Fibroblast of skin of back (primary cell): ENCODE measurements at places on chromosomes 12 and 14.

GRCh38 chr14:78605897-78606500 is 435.8 kb downstream of the NRXN3 start:
- DNase-seq: peak; percentile 96

GRCh38 chr14:60965402-60965801 is 15.5 kb downstream of the TRMT5 start:
- peak; percentile 70 for DNase-seq

DNA sequence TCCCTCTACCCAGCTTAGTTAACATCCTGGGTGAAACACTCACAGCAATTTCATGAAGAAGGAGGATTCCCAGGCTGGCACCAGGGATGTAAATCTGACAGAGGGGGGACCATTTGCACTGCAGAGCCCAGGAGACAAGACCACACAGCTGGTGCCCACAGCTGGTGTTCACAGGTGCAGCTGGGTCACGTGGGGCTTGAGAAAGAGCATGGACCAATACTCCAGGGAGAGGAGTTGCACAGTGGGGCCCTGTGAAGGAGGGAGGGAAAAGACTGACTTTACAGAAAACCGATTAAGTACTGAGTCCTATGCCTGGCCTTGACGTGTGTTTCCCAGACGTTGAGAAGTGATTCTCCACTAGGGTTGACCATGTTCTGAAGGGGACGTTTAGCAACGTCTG is 1316.7 kb upstream of the TMEM132C start:
- no peak for DNase-seq

DNA sequence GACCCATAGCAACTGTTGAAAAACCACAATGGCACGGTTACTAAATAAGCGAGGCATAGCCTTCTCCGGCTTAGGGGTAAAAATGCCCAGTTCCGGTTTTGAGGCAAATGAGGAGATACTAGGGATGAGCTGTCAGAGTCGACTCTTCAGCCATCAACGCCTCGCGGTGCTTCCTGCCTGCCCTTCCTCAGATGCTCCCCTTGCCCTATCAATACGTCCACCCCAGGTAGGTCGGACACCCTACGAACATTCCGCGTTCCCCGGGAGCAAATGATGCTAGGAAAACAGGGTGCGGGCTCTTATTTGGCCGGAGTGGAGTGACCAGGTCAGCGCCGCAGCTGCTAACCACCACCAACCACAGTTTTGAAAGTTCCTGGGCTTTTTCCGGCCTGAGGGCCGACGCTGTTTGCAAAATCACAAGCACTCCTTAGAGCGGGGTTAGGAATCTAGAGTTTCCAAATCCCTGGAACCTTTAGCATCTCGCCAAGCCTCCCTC is 1.2 kb downstream of the SRSF9 start:
- peak; percentile 31 for DNase-seq

DNA sequence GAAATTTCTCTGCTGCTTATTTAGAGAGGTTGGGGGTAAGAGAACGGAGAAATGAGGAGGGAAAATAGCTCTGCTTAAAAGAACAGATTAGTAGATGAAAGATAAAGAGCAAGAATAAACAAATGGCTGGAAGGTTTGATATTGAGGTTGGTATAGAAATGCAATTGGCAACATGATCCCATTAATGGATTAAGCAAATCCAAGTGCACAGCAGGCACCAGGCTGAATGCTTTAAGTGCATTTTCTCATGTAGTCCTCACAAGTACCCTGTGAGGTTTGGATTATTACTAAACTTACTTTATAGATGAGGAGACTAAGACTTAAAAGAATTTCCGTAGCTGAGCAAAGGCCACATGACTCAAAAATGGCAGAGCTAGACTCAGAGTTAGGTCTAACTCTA is 76.9 kb upstream of the ATF1 start:
- no peak for DNase-seq

DNA sequence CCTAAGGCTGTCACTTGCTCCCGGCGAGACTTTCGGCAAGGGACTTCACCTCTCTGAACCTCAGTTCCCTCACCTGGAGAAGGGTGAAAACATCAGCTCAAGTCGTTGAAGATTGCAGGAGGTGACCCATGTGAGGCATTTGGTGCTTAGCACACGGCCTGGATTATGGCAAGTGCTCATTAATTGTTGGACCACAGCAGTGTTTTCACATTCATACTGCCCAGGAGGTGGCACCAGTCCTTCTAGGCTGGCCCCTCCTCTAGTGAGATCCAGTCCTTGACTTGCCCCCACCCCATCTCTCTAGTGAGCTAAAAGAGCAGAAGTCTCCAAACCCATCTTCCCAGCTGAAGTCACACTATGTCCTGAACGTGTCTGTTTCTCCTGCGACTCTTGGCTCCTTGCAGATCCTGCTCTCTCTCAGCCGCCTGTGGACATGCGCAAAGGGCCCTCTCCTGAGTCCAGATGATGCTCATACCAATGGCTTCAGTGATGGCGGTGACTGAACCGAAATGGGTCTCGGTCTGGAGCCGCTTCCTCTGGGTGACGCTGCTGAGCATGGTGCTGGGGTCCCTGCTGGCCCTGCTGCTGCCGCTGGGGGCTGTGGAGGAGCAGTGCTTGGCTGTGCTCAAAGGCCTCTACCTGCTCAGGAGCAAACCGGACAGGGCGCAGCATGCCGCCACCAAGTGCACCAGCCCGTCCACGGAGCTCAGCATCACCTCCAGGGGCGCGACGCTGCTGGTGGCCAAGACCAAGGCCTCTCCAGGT is 1.6 kb downstream of the FICD start:
- DNase-seq: peak; percentile 26

DNA sequence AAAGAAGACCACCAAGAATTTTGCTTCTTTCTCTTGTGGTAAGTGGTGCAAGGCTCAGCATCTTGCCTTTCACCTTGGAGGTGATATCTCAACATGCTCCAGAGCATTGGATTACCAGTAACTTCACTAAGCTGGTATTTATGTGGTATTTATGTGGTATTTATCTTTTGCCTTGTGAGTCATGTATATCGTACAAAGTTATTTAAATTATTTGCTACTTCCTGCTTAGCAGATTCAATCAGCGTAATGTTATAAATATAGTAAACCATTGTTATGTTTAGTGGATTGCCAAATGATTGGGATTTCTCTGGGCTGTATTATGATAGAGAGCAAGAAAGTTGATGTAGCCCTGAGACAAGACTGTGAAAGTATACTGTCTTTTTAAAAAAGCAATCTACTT is 366.4 kb downstream of the IPO8 start:
- peak; percentile 67 for DNase-seq

DNA sequence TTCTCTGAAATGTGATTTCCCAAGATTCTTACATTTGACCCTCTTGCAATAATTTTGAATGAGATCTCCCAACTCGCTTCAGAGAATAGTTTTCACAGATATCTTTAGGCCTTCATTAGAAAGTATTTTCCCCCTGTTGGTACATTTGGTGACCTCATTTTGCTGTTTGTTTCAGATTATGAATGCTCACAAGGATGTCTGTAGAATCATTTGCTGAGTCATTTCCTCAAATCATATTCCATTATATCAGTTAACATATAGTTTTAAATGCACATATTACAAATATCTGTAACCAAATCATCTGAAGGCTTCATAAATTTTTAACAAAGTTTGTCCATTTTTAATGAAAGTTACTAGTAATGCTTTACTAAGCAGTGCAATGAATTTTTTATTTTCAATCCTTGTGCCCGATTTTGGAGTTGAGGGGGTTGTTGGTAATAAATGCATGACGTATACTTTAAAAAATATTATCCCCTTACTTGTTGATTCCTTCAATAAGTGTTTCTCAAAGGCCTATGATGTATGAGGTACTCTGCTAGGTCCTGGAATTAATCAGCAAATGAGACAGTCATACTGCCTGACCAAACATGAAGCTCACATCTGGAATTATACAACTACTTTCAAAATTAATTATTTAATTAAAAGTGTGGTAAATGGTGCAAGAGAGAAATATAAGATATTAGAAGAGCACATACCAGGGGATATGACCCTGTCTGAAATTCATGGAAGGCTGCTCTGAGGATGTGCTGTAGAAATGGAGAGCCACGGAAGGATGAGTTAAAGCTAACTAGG is 126.9 kb upstream of the RAP1B start:
- DNase-seq: peak; percentile 80

- peak; percentile 68 for DNase-seq
These were observed 207.7 kb downstream of the RAD51B start for GRCh38 chr14:68027276-68027675.

DNA sequence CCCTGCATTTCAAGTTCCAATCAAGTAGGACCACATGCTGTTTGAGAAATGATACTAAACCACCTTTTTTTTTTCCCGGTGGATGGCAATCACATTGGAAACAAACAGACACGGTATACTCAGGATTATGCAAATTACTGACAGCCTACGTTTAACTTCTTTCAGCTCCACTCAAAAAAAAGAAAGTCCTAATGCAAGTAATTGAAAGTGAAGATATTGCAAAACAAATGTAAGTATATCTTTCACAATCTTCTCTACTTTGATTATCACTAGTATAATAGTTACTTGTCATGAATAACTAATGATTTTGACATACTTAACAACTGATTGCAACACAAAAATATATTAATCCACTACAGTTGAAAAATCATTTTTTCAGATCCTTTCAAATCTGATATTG is 2.6 kb upstream of the OSBPL8 start:
- DNase-seq: no peak

DNA sequence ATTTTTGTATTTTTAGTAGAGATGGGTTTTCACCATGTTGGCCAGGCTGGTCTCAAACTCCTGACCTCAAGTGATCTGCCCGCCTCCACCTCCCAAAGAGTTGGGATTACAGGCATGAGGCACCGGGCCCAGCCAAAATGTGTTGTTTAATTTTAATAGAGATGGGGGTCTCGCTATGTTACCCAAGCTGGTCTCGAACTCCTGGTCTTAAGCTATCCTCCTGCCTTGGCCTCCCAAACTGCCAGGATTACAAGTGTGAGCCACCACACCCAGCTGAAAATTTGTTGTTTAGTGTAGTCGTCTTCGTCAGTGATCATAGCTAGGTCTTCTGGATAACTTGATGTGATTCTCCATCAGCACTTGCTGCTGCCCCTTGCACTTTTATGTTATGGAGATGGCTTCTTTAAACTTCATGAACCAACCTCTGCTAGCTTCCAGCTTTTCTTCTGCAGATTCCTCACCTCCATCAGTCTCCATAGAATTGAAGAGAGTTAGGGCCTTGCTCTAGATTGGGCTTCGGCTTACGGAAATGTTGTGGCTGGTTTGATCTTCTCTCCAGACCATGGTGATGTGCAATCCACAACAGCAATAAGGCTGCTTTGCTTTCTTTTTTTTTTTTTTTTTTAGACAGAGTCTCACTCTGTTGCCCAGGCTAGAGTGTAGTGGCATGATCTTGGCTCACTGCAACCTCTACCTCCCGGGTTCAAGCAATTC is 13.0 kb downstream of the ISCU start:
- no peak for DNase-seq

GRCh38 chr12:104463368-104463767 is 6.6 kb downstream of the CHST11 start:
- DNase-seq: no peak

DNA sequence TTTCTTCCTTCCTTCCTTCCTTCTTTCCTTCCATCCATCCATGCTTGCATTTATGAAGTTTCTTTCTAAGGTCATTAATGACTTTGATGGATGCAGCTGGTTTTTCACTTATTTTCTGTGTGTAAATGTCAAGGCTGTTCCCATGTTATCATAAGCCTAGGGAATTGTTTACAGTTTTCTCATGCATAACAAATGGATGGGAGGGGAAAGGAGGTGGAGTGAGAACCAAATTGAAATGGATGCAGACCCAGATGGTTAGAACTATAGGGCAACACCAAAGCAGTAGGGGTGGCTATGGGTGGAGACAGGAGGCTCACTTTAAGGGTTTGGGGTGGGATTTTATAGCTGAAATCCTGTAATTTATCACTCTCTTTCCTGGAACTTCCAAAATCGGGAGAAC is 146.2 kb downstream of the TPH2 start:
- DNase-seq: no peak

- peak; percentile 12 for DNase-seq
These were observed 708 bp downstream of the FNTB start for GRCh38 chr14:64987438-64987767.

GRCh38 chr12:108173160-108173559 is 44.1 kb downstream of the WSCD2 start:
- DNase-seq: no peak

DNA sequence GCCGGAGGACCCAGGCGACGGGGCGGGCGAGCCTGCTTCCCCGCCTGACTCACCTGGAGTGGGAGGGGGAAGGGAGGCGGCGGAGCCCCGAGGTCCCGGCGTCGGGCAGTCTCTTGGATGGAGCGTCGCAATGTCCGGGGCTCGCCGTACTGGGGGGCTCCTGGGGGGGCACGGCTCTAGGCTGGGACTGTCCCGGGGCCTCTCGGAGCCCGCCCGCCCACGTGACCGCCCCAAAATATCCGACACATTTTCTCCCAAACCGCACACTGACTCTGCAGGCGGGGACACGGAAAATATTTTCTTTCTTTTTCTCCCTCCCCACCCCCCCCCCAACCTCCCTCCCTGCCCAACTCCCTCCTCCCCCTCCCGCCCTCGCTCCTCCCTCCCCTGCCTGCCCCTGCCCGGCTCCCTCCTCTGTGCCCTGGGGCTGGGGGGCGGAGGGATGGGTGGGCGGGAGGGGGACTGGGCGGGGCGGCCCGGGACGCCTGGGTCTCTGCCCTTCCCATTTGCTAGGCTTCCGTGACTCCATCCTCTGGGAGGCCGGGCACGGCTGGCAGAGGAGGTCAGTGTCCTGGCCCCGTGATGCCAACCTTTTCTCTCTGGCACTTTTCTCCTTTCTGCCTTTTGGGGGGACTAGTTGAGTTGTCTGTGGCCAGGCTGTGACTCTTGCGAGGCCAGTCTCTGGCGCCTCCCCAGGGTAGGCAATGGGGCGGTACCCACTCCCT is at the start of gene RARG:
Gene RARG, minus strand, starts transcription at position 289 of the 725 bp plus-strand sequence. CDS start 4,664 bp downstream, outside the sequence.
- peak; percentile 82 for DNase-seq

DNA sequence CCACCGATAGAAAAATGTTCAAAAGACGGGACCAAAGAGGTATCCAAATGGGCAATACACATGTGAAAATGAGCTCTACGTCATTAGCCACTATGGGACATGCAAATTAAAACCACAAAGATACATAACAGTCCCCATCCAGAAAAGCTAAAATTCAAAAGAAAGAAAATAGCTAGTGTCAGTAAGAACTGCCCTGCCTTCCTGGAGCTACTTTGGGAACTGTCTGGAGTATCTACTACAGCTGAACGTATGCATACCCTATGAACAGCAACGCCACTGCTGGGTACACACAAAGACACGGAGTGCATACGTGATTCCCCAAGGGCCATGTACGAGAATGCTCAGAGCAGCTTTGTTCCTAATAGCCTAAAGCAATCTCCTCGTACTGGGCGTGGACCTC is 25.8 kb upstream of the KRT77 start:
- no peak for DNase-seq

- DNase-seq: no peak
These were observed 34.9 kb downstream of the SLC11A2 start for GRCh38 chr12:50991291-50991690.

GRCh38 chr12:26573225-26573909 is 259.6 kb downstream of the ITPR2 start:
- DNase-seq: no peak

GRCh38 chr14:70359076-70359424 is 433 bp downstream of the COX16 start:
- no peak for DNase-seq

DNA sequence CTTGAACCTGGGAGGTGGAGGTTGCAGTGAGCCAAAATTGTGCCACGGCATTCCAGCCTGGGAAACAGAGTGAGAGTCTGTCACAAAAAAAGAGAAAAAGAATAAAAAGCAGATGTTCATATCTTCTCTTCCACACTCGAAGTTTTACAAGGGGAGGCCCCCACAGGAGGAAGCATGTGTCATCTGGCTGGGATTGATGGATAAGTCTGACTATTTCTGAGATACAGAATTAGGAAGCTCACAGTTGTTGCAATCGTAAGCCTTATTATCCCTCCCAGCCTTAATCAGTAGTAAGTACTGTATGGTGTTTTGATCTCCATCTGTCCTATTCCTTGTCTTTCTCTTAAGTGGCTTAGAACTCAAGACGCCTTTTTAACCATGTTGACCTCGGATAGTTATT is 31.9 kb upstream of the RASSF8 start:
- no peak for DNase-seq
